DMS79 treated with DMSO at 0.1 percent for 48 hours (cell line): ENCODE measurements at places on chromosomes 13 and 19.
A peak's percentile ranks its signal among the peaks of the same experiment; 100 is the strongest.

GRCh38 chr13:32164622-32165268, 133.2 kb downstream of the FRY start:
- no peak for DNase-seq

DNA sequence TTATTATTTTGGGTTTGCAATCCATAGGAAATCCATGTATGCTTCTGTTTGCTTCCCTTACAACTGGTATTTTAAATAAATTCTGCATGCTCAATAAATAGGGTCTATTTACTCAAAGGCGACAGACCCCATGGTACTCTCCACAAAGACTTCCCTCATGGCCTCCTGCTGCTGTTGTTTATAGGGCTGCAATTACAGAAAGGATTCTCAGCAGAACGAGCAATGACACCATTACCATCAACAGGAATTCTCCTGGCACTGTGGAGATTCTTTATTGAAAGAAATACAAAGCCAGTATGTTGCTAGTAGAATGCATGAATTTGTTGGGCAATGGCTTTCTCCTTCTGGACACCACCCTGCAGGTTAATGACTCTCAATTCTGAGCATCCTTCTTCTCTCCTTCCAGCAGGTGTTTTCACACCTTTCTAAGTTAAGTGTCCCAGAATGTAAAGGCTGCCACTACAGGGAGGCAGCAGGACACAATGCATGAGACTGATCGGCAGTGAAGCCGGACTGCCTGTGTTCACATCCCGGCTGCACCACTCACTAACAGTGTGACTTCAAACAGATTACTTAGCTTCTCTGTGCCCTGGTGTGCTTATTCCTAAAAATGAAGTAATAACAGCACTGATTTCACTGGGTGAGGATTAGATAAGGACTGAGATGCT, 360.2 kb downstream of the DNAJC15 start:
- DNase-seq: no peak

DNA sequence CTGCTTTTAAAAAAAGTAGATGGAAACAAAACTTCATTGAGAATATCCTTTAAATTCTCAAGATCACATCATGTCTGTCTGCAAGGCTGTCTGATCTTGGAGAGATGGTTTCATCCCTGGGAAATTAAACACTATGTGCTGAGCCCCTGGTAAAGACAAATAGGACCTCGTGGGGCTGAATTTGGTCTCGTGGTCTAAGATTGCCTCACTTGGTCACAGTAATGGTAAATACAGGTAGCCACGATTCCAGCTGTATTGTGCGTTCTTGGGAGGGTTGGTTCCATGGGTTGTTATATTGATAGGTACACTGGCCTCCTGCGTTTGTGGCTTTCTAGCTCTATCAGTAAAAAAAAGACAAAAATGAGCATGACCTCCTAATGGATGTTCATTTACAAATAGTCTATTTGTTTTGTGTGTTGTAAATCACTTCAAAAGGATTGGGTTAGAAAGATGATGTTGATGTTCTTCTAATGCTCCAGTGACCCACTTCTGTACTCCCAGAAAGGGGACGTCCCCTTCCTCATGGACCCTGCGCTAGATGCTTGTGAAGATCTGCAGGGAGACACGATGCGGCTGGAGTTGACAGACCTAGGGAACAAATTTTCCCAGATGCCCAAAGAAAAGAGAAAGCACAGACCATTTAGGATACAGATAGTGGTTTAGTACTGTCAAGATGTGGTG, 1.8 kb downstream of the CEBPG start:
- no peak for DNase-seq

DNA sequence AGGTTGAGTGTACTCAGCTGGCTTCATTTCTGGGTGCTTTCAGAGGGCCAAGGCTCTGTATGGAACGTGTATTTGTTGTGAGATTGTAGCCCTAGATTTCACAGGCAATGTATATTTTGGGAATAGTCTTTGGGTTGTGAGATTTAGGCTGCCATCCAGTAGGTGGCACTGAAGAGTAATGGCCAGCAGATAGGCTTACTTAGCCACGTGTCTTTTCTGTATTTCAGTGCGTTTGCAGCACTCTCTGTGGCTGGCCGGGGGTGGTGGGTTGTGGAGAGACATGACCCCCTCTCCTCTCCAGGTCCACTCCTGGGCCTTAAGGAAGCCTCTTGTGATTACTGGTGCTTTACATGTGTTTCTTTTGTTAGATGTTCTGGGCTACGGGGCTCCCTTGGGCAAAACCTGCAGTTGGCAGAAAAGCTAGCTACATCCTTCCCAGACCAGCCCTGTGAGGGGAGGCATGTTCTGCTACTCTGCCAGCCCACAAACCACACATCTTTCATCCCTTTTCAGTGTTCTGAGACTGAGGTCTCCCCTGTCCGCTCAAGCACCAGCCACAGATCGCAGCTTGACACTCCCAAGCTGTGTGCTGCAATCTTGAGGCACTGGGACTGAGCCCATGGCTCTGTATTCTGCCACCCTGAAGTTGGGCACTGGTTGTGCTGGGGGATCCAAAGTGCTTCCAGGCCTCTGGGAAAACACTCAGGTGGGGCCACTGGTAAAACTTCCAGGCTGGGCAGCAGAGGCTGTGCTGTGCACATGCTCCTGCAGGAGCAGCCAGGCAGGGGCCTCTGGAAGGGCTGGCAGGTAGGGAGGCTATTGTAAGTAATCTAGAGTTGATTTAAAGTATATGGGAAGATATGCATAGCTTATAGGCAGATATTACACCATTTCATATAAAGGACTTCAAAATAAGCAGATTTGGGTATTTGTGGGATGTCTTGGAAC, 1096.8 kb upstream of the PCDH20 start:
- DNase-seq: no peak

- no peak for DNase-seq
Observed at GRCh38 chr19:19543101-19543500, 5.0 kb downstream of the CILP2 start.

- no peak for DNase-seq
Observed at GRCh38 chr13:34897220-34897619, 44.9 kb upstream of the NBEA start.

- DNase-seq: no peak
Observed at GRCh38 chr13:32446773-32447465, 19.0 kb upstream of the N4BP2L1 start.

DNA sequence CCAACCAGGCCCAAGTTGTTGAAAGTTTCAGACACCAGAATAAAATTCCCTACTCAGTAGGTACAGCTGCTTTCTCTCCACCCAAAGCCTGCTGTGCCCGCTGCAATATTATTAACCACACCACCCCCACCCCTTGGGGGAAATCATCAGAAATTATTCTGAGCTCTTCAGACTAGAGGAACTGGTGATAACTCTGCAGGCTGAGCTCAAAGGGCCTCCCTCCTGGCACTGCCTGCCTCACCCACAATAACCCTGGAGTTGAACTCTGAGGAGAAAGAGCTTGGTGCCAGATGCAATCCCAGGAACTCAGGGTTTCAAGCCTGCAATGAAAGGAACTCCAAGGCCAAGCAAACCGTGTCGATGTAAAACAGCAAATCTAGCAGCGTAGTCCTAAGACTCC, 381.7 kb upstream of the ZNF507 start:
- no peak for DNase-seq

DNA sequence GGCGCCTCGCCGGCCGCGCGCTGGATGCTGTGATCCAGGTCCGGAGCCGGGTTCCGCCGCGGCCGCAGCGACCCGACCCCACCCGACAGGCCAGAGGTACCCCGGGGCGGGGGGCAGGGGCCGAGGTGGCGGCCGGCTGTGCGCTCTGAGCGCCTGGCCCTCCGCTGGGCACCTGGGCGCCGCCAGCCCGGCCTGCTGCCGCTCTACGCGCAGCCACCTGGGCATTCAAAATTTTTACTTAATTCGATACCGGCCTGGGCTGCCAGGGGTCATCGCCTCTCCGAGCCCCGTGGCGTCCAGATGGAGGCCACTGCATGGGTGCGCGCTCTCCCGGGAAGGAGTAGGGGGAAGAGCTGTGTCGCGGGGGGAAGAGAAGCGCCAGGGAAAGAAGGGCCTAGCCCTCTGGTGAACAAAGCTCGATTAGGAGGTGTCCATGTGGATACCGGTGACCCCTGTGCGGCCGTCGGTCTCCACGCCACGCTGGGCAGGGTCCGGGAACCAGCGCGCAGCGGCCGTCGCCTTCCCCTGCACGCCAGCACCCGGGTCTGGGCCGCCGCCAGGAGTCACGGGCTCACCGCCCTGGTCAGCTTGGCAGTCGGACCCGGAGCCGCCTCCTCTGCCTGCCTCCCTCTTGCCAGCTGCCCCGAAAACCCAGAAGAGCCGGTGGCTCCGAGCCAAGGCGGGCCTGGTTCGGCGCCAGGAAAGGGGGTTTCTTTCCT, 666 bp downstream of the BIVM start:
- peak; percentile 49 for DNase-seq

- DNase-seq: no peak
Observed at GRCh38 chr19:16841391-16841926, 12.3 kb downstream of the SIN3B start.

DNA sequence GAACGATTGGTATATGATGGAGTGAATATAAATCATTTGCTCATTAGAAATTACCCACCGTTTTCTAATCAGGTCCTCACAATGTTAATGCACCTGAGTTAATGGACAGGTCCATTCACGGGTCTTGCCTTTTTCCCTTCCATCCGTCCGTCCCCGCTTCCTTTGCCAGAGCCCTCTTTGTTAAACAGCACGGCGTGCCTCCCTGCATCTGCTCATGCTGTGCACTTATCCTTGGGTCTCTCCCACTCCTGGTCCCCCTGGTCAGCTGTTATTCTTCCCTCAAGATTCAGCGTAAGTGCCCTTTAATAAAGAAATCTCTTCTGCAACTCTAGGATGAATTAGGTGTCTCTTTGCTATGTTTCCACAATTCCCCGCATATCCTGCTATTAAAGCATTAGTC, 324.5 kb downstream of the DNAJC15 start:
- no peak for DNase-seq

DNA sequence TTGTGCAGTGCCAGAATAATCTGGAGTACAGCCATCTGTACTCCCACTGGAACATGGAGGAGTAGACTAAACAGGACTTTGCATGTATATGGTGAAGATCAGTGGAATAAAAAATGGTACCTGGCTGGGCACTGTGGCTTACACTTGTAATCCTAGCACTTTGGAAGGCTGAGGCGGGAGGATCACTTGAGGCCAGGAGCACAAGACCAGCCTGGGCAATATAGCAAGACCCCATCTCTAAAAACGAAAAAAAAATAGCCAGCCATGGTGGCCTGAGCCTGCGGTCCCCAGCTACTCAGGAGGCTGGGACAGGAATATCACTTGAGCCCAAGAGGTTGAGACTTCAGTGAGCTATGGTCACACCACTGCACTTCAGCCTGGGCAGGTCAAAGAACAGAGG, 20.0 kb downstream of the UBA2 start:
- DNase-seq: no peak

- no peak for DNase-seq
Observed at GRCh38 chr19:3137119-3137518, 1.3 kb downstream of the GNA15 start.

- peak; percentile 67 for DNase-seq
Observed at GRCh38 chr19:15265850-15266248, 33.6 kb upstream of the EPHX3 start.

GRCh38 chr19:49591731-49592485, 926 bp downstream of the PRR12 start:
- peak; percentile 24 for DNase-seq

GRCh38 chr19:53772943-53773342, 51.2 kb downstream of the NLRP12 start:
- no peak for DNase-seq

GRCh38 chr13:23639674-23640073, 69.5 kb downstream of the TNFRSF19 start:
- no peak for DNase-seq

GRCh38 chr19:9981406-9982260, 28.7 kb downstream of the COL5A3 start:
- no peak for DNase-seq

DNA sequence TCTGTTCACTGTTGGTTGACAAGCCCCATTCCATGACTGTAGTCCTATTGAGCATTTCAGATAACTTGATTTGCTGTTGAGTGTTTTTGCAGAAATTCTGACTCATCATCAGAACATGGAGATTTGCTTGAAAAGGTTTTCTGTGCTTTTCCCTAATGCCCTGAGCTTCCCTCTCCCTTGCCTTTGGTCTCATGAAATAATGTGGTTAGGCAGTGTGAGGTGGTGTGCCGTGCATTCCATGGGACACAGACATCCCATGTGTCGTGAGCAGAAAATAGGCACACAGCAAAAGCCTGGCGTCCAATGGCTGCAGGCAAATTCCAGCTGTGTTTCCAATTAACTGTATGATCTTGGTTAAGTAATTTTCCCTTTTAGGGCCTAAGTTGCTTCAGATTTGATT, 197.4 kb downstream of the DLEU7 start:
- DNase-seq: no peak

- DNase-seq: no peak
Observed at GRCh38 chr13:107803822-107804495, 411.4 kb downstream of the LIG4 start.

DNA sequence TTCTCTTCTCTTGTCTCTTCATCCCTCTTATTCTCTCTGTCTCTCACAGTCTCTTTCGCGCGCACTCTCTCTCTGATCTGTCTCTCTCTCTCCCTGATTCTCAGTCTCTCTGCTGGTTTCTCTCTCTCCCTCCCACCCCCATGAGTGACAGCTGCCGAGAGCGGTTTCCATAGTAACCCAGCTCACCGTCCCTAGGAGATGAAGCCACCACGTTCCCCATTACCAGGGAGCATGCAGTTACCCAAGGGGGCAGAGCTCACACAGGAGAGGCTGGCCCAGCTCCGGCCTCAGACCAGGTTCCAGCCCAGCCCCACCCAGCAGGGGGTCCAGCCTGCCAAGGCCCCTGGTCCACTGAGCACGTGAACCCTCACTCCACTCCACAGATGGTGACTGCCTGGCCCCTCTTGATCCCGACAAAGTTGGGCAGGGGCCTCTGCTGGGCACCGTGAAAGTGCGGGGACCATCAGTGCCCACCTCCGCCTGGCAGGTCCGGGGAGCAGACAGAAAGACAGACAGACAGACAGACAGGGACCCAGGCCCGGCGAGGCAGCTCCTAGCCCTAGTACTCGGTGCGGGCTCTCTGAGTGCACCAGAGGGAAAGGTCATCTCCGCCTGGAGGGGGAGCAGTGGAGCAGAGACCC, 50.6 kb downstream of the CELF5 start:
- DNase-seq: no peak

- no peak for DNase-seq
Observed at GRCh38 chr19:40411958-40412499, 1.1 kb downstream of the PRX start.

DNA sequence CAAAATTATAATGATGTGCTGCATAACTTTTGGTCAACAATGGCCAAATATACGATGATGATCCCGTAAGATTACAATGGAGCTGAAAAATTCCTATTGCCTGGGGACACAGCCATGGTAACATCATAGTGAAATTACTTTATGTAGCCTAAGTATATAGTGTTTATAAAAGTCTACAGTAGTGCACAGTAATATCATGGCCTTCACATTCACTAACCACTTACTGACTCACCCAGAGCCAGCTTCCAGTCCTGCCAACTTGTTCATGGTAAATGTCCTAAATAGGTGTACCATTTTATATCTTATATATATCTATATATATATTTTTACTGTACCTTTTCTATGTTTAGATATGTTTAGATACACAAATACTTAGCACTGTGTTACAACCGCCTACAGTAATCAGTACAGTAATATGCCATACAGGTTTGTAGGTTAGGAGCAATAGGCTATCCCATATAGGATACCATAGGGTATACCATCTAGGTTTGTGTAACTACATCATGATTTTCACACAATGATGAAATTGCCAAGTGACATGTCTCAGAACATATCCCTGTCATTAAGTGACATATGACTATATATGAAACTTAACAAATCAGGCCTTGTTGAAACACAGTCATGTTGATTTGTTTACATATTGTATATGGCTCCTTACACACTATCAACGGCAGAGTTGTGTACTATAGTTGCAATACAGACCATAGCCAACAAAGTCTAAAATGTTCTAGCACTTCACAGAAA, 23.7 kb downstream of the DIS3 start:
- DNase-seq: no peak
